ENCODE measurements at places on chromosomes 3 and 15. TPM values are rescaled to one million over a fixed set of nuclear protein-coding genes. Genes with fewer than 3 reads are reported as not detected.

- DNase-seq, result no peak
Observed at GRCh38 chr15:39056357-39056756, 491.7 kb upstream of the RASGRP1 start.

- no peak for DNase-seq
Observed at GRCh38 chr3:137692803-137693431, 71.2 kb upstream of the SOX14 start.

Gene IGSF10
- 2.5 TPM for total RNA-seq

DNA sequence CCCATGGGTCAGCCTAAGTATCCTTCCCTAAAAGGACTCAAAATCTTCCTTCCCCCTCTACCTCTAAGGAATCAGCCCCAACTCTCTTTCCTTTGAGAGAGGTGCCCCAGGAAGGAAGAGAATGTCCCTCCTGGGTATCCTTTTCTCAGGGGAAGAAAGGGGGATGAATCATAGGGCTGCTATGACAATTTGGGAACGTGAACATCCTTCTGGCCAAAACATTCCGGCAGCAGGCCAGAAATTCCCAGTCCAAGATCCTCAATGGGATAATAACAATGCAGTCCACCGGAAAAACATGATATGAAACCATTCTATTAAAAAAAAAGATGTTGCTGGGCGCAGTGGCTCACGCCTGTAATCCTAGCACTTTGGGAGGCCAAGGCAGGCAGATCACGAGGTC lies 50.8 kb upstream of the CACNA2D3 start:
- no peak for DNase-seq

- DNase-seq, result no peak
Observed at GRCh38 chr3:151123827-151124226, 38.4 kb downstream of the MED12L start.

GRCh38 chr3:28980631-28981030 lies 300.2 kb upstream of the RBMS3 start:
- no peak for DNase-seq

DNA sequence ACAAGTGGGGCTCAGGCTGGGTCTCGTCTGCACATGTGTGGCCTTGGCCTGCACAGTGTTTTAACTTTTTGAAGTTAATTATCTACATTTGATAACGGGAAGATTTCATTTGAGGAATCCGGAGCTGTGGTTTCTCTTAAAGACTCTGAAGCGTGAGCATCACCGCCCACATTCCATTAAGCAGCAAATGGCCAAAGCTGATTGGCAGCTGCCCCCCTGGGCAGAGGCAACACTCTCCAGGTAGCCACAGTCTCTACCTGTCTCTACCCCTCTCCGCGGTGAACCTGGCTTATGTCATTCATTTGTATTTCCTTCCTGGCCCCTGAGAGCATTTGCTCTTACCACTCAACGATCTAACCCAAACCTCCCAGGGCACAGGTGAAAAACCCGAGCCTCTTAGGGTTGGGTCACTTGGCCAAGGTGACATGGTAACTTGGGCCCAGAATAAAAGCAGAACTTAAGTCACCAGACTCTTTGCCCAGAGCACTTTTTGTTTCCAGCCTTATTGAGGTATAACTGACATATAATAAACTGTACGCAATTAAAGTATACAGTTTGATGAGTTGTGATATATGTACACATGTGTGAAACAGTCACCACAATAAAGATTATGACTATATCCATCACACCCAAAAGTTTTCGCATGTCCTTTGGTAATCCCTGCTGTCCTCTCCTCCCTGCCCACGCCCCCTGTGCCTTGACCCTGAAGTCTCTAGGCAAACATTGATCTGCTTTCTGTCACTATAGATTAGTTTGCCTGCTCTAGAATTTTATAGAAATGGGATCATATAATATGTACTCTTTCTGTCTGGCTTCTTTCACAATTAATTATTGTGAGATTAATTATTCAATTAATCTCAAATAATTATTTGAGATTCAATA lies 245.7 kb upstream of the HES1 start:
- no peak for DNase-seq

DNA sequence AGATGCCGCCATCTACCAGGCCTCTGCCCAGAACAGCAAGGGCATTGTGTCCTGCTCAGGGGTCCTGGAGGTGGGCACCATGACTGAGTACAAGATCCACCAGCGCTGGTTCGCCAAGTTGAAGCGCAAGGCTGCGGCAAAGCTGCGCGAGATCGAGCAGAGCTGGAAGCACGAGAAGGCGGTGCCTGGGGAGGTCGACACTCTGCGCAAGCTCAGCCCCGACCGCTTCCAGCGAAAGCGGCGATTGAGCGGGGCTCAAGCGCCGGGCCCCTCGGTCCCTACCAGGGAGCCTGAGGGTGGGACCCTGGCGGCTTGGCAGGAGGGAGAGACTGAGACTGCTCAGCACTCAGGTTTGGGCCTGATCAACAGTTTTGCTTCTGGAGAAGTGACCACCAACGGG lies 22.6 kb downstream of the ALPK3 start:
- no peak for DNase-seq

Gene DAZL
- not detected for total RNA-seq

Gene LRRC31
- not detected for total RNA-seq

Gene KBTBD8
- 7.9 TPM for total RNA-seq

Gene NMNAT3
- 13.0 TPM for total RNA-seq

GRCh38 chr3:5004319-5005152 lies 25.3 kb downstream of the BHLHE40 start:
- no peak for DNase-seq

GRCh38 chr3:46354984-46355383 lies 1.1 kb downstream of the CCR2 start:
- no peak for DNase-seq

Gene PPP1R14D
- not detected for total RNA-seq

GRCh38 chr3:24756101-24756888 lies 261.6 kb upstream of the THRB start:
- DNase-seq, result no peak

DNA sequence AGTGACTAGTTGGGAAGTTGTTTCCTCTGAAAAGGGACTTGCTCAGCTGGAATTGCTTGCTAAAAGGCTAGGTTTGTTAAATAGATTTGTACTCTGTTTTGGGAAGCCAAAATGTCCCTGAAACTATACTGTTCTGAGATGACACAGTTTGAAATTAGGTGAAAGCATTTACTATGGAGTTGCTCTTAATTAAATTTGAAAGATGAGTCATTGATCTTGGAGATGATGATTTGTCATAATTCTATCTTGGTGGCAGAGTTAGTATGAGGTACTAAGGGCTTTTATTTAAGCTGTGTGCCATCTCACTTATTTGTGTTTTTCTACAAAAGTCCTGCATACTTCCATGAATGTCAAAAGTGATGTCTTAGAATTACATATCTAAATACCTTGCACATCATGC lies 320.9 kb downstream of the PTPRG start:
- DNase-seq, result no peak

DNA sequence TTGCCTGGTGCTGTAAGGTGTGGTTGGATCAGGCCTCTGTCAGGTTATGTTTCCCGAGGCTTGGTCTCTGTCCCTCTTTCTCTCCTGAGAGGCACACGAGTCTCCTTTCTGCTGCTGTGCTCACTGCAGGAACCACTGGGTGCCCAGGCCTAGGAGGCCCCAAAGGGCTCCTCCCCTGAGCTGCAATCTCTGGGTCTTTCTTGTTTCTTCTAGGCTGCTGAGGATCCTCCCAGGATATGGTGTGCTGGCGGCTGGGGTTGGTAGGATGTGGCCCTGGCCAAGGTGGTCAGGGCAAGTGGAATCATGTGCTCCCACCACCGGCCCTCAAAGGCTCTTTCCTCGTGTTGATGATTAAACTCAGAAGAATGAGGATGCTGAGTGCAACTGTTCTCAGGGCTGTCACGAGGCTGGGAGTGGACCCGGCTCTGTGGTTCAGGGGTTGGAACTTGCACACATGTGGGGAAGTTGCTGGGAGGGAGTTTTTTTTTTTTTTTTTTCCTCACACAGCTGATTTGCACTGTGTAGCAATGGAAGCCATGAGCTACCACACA lies 43.6 kb upstream of the CTSH start:
- peak; percentile 73 for DNase-seq

Gene DNAJB11
- 52.8 TPM for total RNA-seq

Gene UROC1
- total RNA-seq, result not detected

GRCh38 chr15:44308889-44309288 lies 20.4 kb downstream of the GOLM2 start:
- DNase-seq, result no peak

GRCh38 chr3:52851348-52851747 lies 16.5 kb upstream of the MUSTN1 start:
- no peak for DNase-seq

DNA sequence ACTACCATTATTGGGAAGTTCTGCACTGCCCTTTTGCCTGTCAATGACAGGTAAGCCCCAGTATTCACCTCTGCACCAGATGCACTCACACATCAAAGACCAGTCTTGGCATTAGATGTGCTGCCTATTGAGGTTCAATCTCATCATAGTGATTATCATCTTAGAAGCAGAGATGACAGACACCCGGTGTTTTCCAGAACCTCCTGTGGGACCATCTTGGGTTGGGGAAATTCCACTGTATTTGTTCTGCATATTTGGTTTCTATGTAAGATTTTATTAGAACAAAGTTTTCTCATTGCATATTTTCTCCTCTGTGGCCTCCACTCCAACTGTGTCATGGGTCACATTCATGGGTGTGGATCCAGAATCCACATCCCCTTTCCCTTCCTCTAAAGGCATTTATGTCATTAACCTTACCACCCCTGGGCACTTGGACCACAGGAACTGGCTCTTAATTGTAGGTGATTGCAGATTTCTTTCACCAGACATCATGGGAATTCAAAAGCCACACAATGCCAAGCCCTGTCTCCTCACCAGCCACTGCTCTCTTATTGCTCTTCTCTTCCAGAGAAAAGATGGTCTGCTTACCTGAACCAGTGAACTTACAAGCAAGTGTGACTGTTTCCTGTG lies 31.2 kb downstream of the PLA1A start:
- DNase-seq, result no peak

Gene CPA3
- total RNA-seq, result 1.9 TPM

- peak; percentile 58 for DNase-seq
Observed at GRCh38 chr3:186540221-186540834, 3.9 kb downstream of the CRYGS start.

GRCh38 chr3:128077665-128078064 lies 25.4 kb downstream of the SEC61A1 start:
- no peak for DNase-seq

GRCh38 chr3:52317208-52318000 lies 1.3 kb downstream of the DNAH1 start:
- peak; percentile 73 for DNase-seq

Gene RTP3
- not detected for total RNA-seq

GRCh38 chr15:64921711-64922110 lies 10.0 kb downstream of the ANKDD1A start:
- no peak for DNase-seq

- no peak for DNase-seq
Observed at GRCh38 chr3:114639171-114639570, 345.3 kb downstream of the TIGIT start.

GRCh38 chr3:42149975-42150374 lies 58.8 kb downstream of the TRAK1 start:
- DNase-seq, result no peak

DNA sequence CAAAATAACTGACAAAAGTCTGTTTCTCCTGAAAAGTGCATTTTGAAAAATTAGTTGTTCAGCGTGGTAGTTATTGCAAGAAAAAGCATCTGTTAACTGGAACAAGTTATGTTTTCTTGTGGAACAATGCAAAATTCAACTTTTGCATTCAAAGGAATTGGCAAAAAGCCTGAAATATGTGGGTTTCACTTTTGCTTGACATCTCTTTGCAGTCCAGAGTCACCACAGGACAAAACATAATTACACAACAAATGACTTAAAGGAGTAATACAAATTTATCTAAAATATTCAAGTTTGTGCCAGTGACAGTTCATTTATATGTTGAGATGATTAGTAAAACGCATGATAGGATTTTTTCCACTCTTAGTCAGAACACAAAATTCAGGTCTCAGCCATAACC lies 96.3 kb upstream of the P2RY1 start:
- DNase-seq, result no peak

GRCh38 chr3:56339244-56339643 lies 129.0 kb downstream of the ERC2 start:
- DNase-seq, result no peak

- no peak for DNase-seq
Observed at GRCh38 chr3:136602818-136603217, 149.4 kb downstream of the STAG1 start.

Gene WDR93
- total RNA-seq, result not detected

Gene ITGA11
- total RNA-seq, result 23.8 TPM

Gene ACOX2
- 28.2 TPM for total RNA-seq

GRCh38 chr3:196292286-196292923 lies 4.9 kb upstream of the PCYT1A start:
- DNase-seq, result no peak

DNA sequence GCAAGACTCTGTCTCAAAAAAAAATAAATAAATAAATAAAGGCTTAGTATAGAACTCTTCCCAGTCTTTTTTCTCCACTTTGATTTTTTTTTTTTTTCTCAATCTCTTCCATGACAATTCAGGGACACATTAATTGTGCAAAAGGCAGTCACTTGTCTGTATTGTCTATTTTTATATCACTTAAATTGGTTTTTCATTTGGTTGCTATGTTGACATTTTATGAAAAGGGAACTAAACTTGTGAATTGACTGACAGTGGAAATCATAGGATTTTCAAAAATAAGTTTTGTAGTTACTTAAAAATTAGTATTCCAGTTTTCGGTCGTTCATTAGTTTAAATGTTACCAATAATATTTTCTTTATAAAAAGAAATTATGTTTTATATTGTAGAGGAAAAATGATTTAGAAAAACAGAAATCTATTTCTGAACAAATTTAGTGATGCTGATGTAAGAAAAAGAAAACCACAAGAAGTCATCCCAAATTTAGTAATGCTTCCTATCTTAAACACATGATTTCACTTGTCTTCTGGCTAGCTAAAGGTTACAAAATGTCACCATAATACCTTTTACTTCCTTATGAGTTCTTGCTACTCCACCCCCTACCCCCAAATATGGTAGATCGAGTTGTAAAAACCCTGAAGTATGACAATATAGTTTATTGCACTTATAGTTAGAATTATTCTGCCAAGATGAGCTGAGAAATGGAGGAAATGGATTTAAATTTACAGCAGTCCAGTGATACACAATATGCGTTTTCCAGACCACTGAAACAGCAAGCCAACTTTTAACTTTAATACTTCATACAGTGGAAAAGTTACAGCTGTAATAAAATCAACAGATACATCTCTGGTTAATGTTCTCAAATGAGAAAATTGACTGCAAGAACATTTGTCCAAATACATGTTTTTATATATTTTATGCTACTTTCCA lies 37.0 kb downstream of the PPARG start:
- no peak for DNase-seq

Gene SLC22A13
- 0.21 TPM for total RNA-seq

Gene NIPA2
- total RNA-seq, result 35.6 TPM

Gene PYGO1
- total RNA-seq, result 6.5 TPM

Data from left cardiac atrium (tissue), 4 donors.